ENCODE measurements at places on chromosomes 13 and 19.
A peak's percentile ranks its signal among the peaks of the same experiment; 100 is the strongest.

GRCh38 chr19:49492573-49493405 lies 3.4 kb upstream of the RPS11 start:
- DNase-seq = no peak

- DNase-seq = no peak
Measured at GRCh38 chr13:30581582-30581981, 36.1 kb upstream of the USPL1 start.

GRCh38 chr13:88339271-88339741 lies 668.1 kb downstream of the SLITRK5 start:
- DNase-seq = no peak

GRCh38 chr13:79724348-79725103 lies 243.6 kb downstream of the NDFIP2 start:
- DNase-seq = no peak

DNA sequence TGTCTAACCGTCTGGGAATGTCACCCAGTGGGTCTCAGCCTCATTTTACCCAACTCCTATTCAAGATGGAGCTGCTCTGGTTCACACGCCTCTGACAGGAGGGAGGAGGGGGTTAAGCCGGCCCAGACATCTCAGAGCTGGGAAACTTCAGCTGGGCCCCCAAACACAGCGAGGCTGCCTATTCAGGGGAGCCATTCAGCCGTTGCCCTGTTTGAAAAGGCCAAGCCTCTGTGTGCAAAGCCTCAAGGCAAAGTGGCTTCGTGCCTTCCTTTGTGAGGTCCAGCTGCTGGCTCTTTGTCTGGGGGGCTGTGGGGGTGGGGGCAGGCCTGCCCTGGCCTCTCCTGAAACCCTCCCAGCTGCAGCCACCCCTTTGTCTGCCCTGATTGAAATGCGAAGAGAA lies 147.4 kb downstream of the PTPRS start:
- DNase-seq = peak; percentile 13

DNA sequence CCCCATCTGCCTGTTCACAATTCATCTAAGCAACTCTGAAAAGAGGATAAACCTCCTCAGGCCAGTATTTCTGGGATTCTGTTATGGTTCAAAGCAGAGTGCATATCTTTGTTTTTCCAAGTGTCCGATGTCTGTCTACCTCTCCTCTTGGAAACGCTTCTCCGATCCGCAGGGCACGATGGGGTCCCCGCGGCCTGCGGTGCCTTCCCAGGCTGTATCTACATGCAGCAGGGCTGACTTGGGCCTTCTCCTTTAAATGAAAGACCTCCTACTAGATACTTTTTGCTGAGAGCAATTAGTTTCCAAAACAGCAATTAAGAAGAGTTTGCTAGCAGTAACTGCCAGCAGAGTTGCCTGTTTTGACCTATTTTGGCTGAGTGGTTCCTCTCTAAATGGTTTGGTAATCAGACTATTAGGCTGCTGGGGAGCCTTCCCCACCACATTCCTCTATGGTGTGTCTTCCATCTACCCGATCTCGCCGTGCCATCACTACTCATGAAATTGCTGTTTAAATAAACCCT lies 23.5 kb downstream of the COL4A2 start:
- DNase-seq = no peak
